NCI-H187 (cell line): ENCODE measurements at places on chromosomes 3 and 15.

DNA sequence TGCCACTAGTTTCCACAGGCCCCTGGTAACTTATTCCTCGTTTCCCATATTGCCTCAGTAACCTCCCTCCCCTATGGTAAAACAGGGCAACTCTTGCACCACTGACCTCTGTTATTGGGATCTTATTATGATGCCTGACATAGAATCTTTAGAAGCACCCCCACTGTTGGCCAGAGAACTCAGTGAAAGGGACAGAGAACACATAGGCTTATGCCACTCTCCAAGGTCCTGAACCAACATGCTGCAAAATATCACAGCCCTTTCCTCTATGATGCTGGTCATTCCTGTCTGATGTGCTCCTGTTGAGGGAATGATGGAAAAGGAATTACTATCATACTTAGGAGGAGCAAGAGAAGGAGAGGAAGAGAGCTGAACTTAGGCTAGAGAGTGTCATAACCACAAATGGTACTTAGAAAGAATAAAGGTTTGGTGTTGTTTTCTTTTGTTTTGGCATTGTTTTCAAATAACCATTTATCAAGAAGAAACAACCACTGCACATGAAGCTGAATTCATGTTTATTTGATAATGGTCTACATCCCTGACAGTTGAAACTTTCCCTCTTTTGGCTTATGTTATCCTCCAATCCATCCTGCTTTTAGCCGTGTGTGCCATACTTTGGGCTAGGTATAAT lies 330.2 kb downstream of the EPHB1 start:
- DNase-seq = no peak

GRCh38 chr3:40876496-40876895 lies 322.8 kb upstream of the CTNNB1 start:
- no peak for DNase-seq

DNA sequence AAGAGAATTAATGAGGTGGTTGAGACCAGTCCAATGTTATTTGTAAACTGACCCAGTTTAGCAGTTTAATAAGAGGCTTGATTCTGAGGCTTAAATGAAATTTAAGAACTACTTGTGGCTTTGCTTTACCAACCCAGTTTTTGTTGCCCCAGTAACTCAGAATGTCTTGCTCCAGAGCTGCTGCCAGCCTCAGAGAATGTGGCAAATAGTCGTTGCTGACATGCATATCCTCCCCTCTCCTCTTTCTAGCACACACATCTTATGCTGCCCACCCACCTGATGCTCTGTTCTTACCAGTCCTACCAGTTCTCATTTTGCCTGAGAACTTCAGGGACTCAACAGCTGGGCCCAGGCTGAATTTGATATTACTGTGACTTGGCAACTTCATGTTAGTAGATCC lies 92.4 kb upstream of the TSC22D2 start:
- no peak for DNase-seq

GRCh38 chr15:88491158-88491557 lies 23.6 kb downstream of the MRPS11 start:
- no peak for DNase-seq

DNA sequence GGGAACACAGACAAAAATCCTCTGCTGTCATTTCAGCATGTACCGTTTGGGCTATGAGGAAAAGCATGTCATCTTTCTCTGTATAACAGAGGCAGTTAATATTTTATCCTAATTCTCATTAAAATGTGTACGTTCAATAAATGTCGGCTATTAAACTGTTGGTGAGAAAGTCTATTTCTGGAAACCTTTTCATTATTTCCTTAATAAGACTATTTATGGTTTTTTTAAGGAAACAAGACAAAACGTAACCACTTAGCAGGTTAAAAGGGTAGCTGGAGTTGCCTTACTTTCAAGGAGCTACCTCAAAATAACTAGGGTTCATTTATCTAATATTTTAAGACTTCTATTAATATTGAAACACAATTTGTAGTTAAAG lies 1.8 kb upstream of the STT3B start:
- no peak for DNase-seq
